ENCODE measurements at places on chromosomes 7 and 10. TPM values are rescaled to one million over a fixed set of nuclear protein-coding genes. Genes with fewer than 3 reads are reported as not detected.

Gene ACTL6B
- total RNA-seq = not detected

Gene DENND2A
- total RNA-seq = 15.0 TPM

Gene PDAP1
- 107 TPM for total RNA-seq

Gene OR2A1
- total RNA-seq = not detected

Gene CHRM2
- 70.4 TPM for total RNA-seq

Gene ABCB4
- 4.4 TPM for total RNA-seq

Gene SPDYE5
- not detected for total RNA-seq

Gene LEP
- 2.7 TPM for total RNA-seq

Gene GRID1
- 1.3 TPM for total RNA-seq

Gene PPP1R9A
- 21.9 TPM for total RNA-seq

All from Right ventricle myocardium inferior (tissue), 1 donor.